ENCODE measurements at places on chromosomes 6 and 20. TPM values are rescaled to one million over a fixed set of nuclear protein-coding genes. Genes with fewer than 3 reads are reported as not detected.

The POFUT1 gene
- total RNA-seq, result 31.4 TPM

DNA sequence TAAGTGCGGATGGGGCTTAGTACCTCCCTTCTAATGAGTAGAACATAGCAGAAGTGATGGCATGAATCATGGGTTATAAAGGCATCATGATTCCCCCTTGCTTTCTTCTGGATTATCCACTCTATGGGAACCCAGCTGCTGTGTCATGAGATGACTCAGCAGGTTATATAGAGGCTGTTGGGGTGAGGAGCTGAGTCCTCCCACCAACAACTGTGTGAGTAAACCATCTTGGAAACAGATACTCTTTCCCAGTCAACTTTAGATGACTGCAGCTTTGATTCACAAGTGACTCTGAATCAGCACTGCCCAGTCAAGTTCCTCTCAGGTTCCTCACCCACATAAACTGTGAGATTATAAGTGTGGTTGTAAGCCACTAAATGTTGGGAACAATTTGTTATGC, 46.3 kb downstream of the FAM83B start:
- no peak overlapping the region for H3K4me3 ChIP-seq
- H3K4me1 ChIP-seq, result peaks cover 10% of the 10 kb centered on the region
- H3K27me3 ChIP-seq, result no peaks in the 10 kb centered on the region
- H3K27ac ChIP-seq, result no peak overlapping the region

GRCh38 chr6:71730284-71730683, 156.1 kb upstream of the RIMS1 start:
- no peak overlapping the region for H3K27ac ChIP-seq
- no peaks in the 10 kb centered on the region for H3K4me1 ChIP-seq
- H3K4me3 ChIP-seq, result no peak overlapping the region
- H3K36me3 ChIP-seq, result no peaks in the 10 kb centered on the region
- H3K27me3 ChIP-seq, result no peaks in the 10 kb centered on the region
- DNase-seq, result no peak

The MICAL1 gene
- 19.6 TPM for total RNA-seq

- H3K4me3 ChIP-seq, result peak overlapping the region; percentile 33
- no peaks in the 10 kb centered on the region for H3K36me3 ChIP-seq
- peak; percentile 17 for DNase-seq
- H3K27me3 ChIP-seq, result no peaks in the 10 kb centered on the region
Observed at GRCh38 chr20:59836767-59837166, 96.7 kb downstream of the SYCP2 start.

The SPATA25 gene
- total RNA-seq, result 42.8 TPM

DNA sequence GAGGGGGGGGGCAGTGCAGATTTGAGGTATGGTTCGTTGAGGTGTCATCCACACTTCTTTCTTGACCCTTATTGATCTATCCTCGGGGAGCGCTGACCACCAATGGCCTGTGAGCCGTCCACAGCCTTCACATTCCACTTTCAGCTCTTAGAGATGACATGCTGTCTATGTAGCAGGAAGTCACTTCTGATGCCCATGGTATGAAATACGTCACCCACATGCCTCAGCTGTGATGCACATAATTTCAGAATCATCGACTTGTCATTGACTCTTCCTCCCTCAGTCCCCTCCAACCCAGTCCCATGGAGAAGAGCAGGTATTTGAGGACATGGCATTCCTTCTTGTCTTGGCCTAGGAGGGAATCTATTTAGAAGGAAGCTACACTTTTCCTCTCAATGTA, 4.7 kb upstream of the ADGRF5 start:
- H3K27me3 ChIP-seq, result no peaks in the 10 kb centered on the region
- DNase-seq, result no peak
- no peak overlapping the region for H3K4me3 ChIP-seq
- no peaks in the 10 kb centered on the region for H3K36me3 ChIP-seq
- H3K4me1 ChIP-seq, result no peaks in the 10 kb centered on the region

The OR12D3 gene
- total RNA-seq, result not detected

DNA sequence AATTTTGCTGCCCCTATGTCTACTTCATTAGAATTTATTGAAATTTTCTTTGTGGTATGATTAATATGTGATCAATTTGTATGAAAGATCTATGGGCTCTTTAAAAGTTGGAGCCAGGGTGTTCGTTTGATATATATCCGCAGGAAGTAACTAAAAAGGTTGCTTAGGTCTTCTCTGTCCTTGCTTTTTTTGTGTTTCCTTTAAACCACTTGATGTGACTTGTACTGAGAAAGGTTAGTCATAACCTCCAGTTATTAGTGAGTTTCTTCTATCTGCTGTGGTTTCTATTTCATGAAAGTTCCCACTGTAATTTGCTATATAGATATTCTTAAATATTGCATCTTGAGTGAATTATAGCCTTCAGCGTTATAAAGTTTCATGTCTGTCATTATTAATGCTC, 585.3 kb upstream of the ARID1B start:
- no peaks in the 10 kb centered on the region for H3K36me3 ChIP-seq
- DNase-seq, result no peak
- no peaks in the 10 kb centered on the region for H3K27me3 ChIP-seq
- no peaks in the 10 kb centered on the region for H3K4me1 ChIP-seq
- no peak overlapping the region for H3K4me3 ChIP-seq
- H3K27ac ChIP-seq, result no peak overlapping the region

GRCh38 chr6:6248651-6249050, 71.8 kb downstream of the F13A1 start:
- H3K4me3 ChIP-seq, result no peak overlapping the region
- DNase-seq, result no peak
- H3K27ac ChIP-seq, result no peak overlapping the region
- H3K27me3 ChIP-seq, result no peaks in the 10 kb centered on the region

GRCh38 chr20:33948480-33948879, 45.2 kb upstream of the RALY start:
- no peaks in the 10 kb centered on the region for H3K4me1 ChIP-seq
- H3K27me3 ChIP-seq, result no peaks in the 10 kb centered on the region
- H3K36me3 ChIP-seq, result no peaks in the 10 kb centered on the region
- H3K27ac ChIP-seq, result no peak overlapping the region
- no peak for DNase-seq

GRCh38 chr6:112148103-112148502, 60.7 kb downstream of the FAM229B start:
- H3K4me1 ChIP-seq, result no peaks in the 10 kb centered on the region
- H3K27me3 ChIP-seq, result no peaks in the 10 kb centered on the region
- H3K36me3 ChIP-seq, result peaks cover 95% of the 10 kb centered on the region
- H3K27ac ChIP-seq, result no peak overlapping the region
- DNase-seq, result no peak
- no peak overlapping the region for H3K4me3 ChIP-seq

DNA sequence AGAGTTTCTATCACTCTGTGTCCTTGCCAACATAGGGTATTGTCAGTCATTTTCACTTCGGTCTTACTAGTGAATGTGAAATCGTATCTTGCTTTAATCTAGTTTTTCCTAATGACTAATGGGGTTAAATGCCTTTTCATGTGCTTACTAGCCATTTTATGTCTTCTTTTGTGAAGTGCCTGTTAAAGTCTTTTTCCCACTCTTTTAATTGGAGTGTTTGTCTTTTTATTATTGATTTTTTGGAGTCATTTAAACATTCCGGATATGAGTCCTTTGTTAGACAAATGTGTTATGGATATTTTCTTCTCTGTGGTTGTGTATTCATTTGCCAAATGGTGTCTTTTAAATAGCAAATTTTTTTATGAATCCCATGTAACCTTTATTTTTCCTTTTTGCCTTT, 194.6 kb downstream of the CDH26 start:
- no peaks in the 10 kb centered on the region for H3K36me3 ChIP-seq
- no peak overlapping the region for H3K27ac ChIP-seq
- no peak overlapping the region for H3K4me3 ChIP-seq
- no peaks in the 10 kb centered on the region for H3K4me1 ChIP-seq
- no peak for DNase-seq
